ENCODE measurements at places on chromosomes 4 and X.

GRCh38 chrX:133185119-133185518, 33.0 kb downstream of the TFDP3 start:
- DNase-seq, result no peak

DNA sequence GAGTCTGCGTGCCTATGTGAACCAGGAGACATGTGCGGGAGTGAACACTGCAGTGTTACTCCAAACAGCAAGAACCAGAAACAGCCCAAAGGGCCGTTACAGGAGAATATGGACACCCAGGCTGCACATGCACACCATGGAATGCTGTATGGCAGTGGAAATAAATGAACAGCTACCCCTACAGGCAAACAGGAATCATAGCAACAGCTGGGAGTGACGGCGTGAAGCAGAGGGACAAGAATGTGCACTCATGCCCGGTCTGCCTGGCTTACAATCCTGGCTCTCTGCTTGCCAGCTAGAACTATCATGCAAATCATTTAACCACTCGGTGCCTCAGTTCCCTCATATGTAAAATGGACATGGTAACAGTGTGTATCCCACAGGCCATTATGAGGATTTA, 16.6 kb downstream of the GPKOW start:
- DNase-seq, result no peak

- no peak for DNase-seq
These were observed 436.2 kb downstream of the KCNIP4 start for GRCh38 chr4:21512353-21512752.

DNA sequence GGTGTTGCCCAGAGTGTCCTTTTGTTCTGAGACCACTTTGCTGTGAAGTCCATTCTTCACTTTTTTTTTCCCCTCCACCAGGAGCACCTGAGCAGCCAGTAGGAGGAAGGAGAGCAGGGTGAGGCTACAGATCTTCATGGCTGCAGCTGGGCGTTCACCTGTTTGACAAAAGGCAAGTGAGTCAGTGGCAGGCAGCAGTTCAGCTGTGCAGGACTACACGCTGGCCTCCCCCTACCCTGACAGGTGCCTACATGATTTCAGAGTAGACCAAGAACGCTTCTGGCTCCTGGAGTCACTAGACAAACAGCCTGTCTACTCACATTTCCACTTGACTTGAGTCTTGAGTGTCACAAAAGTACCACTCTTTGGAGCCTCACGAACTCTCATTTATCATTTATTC, 2.0 kb downstream of the FGFBP1 start:
- DNase-seq, result no peak

DNA sequence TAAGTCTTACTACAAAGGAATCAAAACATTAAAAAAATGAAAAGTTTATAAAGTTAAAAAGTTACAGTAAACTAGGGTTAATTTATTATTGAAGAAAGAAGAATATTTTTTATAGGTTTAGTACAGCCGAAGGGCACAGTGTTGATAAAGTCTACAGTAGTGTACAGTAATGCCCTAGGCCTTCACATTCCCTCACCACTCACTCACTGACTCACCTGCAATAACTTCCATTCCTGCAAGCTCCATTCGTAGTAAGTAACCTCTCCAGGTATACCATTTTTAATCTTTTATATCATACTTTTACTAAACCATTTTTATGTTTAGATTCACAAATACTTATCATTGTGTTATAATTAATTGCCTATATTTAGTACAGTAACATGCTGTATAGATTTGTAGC, 307.5 kb upstream of the FAM241A start:
- DNase-seq, result no peak
